GM23248 (cell line): ENCODE measurements at places on chromosomes 16 and 17. TPM values are rescaled to one million over a fixed set of nuclear protein-coding genes. Genes with fewer than 3 reads are reported as not detected.
A peak's percentile ranks its signal among the peaks of the same experiment; 100 is the strongest.

- no peak for DNase-seq
Measured at GRCh38 chr16:86281421-86281820, 228.9 kb upstream of the FOXF1 start.

- DNase-seq: peak; percentile 74
Measured at GRCh38 chr17:81470944-81471817, 41.4 kb downstream of the ACTG1 start.

DNA sequence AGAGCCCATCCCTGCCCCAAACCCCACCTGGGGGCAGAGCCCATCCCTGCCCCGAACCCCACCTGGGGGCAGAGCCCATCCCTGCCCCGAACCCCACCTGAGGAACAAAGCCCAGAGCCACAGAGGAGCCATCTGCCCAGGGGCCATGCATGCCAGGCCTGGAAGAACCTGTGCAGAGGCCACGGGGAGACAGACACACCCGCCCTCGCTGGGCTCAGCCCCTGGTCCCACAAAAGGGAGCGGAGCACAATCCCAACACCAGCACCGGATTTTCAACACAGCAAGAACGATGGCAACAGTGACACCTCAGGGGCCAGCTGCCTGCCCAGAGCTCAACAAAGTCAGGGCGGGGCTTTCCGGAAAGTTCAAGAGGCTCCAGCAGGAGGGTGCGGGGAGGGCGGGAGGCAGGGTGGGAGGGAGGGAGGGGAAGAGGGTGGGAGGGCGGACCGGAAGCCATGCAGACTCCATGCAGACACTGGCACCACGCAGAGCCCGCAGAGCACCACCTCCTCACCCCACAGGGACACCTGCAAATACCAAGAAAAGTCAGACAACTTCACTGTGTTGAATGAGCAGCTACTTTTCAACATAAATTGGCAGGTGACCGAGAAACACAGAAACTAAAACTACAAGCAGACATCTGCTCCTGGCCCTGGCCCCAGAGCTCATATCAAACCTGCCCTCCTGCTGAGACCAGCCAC is 27.9 kb upstream of the C16orf95 start:
- no peak for DNase-seq

- peak; percentile 85 for DNase-seq
Measured at GRCh38 chr17:80991645-80992076, at the start of gene CHMP6. CHMP6 (plus strand) TSS chr17:80991841; CDS start chr17:80991919, 78 bp downstream.

DNA sequence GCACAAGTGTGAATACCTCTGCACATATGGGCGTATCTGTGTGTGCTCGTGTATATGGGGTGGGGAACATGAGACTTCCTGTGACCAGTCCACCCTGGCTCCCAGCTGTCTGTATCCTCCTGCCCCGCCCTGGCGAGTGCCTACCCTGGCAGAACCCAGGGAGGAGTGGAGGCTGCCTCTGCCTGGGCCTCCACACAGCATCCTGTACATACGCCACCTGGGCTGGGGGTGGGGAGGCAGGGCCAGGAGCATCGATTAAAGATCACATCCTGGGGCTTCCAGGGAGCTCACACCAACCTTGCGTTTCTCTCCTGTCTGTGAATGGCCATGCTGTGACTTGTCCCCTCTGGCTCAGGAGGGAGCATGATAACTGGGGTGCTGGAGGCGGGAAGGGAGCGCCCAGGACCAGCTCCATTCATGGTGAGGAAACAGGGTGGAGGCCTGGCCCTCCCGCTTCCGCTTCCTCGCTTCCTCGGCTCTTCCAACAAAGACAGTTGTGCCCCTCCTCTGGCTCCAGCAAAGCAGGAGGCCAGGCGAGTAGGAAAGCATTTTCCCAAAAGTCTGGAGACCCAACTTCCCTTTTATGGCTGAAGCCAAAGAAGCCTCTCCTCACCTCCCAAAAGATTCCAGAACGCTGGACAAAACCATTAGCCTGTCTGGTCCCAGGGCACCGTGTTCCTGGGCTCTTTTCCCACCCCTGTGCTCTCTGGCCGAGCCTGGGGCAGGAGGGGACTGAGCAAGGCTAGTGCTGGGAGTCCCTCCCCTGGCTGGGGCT is 22.9 kb downstream of the ADAM11 start:
- no peak for DNase-seq

- no peak for DNase-seq
Measured at GRCh38 chr17:67051155-67051538, 6.8 kb downstream of the CACNG1 start.

The PPM1E gene
- total RNA-seq: not detected in 2 replicates

DNA sequence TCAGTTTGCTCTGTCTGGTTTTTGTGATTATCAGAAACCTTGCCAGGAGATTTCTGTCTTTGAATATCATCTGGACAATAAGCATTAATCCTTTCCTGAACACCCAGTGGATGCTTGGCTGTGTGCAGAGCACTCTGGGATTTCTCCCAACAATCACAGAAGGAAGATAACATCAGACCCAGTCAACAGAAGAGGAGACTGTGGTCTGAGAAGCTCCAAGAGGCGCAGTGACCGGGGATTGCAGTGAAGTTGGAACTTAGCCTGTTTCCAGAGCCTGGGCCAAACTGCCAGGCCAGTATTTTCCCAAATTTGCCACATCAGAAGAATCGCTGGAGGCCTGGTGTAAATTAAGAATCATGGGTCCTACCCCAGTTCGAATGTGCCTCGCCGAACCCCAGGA is 264.7 kb downstream of the C16orf95 start:
- DNase-seq: peak; percentile 15

The STAT5A gene
- total RNA-seq: 21.2 and 26.3 TPM in 2 replicates

The KRT34 gene
- total RNA-seq: 73.5 and 77.8 TPM in 2 replicates

The SHISA6 gene
- not detected in 2 replicates for total RNA-seq

DNA sequence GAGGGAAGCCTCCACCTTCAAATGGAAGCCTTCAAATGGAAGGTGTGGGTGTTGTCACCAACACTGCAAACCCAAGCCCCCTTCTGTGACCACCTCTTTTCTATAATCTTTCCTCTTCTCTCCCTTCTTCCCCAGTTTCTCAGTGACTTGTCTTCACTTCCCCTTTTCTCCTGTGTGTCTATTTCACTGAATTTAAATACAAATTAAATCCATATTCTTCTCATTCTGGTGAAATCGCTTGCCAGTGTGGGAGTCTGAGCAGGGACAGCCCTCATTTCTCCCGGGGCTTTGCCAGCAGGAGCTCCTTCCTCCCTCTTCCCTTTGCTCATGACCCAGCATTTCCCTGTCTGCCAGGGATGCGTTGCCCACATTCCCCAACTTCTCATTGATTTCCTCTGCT is 6.4 kb upstream of the ITGAX start:
- no peak for DNase-seq

The TNFSF12 gene
- total RNA-seq: 21.9 and 34.3 TPM in 2 replicates

DNA sequence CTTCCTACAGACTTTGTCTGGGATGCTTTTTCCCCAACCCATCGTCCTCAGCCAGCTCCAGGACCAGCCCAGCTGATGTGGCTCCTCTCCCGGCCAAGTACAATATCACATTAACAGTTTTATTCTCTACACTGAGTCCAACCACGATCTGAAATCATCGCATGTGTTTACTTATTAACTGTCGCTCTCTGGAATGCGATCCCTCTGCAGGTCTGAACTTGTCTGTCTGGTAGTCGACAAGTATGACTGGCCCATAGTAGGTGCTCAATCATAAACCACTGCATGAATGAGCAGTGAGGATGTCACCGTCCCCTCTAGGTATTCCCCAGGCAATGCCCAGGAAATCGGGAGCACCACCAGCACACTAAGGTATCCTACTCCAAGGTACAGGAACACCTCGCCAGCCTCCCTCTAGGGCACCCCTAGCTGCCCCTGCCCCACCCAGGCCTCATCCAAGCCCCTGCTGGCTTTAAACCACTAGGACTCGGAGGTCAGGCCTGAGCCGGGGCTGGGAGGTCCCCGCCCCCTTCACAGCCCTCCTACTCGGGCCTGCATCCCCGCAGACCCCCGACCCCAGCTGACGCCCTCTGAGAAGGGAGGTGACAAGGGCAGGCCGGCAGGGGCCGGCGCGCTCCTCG is 27.7 kb downstream of the RTN4RL1 start:
- no peak for DNase-seq

DNA sequence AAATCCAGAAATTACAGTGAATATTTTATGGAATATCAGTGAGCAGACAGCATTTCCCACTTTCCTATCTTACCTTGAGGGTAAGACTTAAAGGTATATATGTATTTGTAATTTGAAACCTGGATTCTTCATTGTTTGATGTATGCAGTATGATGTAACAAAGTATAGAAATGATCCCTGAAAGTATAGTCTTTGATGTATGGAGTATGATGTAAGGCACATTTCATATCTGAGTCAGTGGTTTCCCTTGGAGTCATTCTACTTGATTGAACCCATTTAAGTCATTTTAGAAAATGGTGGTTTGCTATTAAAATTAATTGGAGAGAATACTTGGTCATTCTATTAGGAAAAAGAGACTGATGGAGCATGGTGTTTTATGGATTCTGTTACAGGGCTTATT is 10.1 kb downstream of the AMZ2 start:
- no peak for DNase-seq

- DNase-seq: peak; percentile 46
Measured at GRCh38 chr17:31269036-31269577, 27.9 kb downstream of the OMG start.

DNA sequence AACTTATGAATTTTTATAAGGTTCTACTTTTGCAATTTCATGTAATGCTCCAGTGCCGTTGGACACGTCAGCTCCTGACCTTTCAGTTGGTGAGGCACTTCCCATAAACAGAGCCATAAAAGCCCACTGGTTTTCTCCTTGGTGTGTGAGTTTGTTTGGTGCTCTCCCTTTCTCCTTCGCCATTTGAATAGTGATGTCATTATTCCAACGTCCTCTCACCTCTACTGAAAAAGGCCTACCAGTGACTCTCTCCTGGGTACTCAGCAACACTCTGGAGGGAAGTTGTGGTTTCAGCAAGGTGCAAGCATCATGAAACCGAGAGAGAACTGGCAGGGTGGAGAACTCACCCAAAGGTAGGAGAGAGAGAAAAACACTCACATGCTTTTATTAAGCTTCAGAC is 29.6 kb upstream of the HNF1B start:
- no peak for DNase-seq

- peak; percentile 6 for DNase-seq
Measured at GRCh38 chr16:22624800-22625533, 114.3 kb downstream of the NPIPB5 start.

DNA sequence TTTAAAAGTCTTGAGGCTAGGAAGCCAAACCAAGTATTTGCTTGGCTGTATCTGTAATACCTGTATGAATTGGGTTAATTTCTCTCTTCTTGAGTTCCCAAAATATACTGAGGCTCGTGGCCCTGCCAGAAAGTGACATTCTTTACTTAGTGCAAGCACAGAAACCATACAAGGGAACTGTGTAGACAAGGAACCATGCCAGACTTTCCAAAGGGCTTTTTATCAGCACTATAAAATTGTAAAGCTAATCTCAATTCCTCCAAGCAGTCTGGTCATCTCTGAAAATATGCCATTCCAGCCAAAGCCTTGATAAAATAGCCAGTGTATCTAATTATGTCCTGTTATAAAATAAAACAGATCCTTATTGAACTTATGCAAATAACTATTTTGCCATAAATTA is 7.2 kb upstream of the CRYM start:
- no peak for DNase-seq

DNA sequence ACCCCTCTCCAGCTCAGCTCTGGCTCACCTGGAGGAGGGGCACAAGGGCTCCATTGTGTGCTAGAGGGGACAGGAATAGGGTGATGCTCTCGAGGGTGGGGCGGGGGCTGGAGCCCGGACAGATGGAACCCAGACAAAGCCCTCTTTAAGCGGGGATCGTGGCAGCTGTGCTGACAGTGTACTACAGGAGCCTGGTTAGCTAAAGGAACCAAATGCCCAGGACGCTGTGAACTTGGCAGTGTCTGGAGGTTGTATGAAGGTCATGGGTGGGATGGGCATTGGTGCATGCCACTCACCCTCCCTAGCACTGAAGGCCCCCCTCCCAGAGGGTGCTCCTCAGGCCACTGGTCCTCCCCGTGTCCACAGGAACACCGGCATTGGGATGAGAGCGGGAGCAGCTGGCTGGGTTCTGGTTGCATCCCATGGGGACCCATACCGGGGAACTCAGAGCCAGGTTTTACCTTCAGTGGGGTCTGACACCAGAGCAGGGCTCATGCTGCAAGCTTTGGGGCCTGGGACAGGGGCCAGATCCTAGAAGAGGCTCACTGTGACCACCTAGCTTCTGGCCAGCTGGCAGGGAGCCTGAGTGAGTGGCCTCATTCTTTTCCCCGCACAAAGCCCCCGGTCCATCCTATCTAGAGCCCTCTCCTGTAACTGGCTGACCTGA is 11.9 kb downstream of the KIF19 start:
- no peak for DNase-seq
